ENCODE measurements at places on chromosomes 3 and 15.

GRCh38 chr3:59374818-59375211 is 325.0 kb upstream of the CFAP20DC start:
- DNase-seq = no peak

- no peak for DNase-seq
Observed at GRCh38 chr3:191216510-191216909, 17.5 kb downstream of the OSTN start.

DNA sequence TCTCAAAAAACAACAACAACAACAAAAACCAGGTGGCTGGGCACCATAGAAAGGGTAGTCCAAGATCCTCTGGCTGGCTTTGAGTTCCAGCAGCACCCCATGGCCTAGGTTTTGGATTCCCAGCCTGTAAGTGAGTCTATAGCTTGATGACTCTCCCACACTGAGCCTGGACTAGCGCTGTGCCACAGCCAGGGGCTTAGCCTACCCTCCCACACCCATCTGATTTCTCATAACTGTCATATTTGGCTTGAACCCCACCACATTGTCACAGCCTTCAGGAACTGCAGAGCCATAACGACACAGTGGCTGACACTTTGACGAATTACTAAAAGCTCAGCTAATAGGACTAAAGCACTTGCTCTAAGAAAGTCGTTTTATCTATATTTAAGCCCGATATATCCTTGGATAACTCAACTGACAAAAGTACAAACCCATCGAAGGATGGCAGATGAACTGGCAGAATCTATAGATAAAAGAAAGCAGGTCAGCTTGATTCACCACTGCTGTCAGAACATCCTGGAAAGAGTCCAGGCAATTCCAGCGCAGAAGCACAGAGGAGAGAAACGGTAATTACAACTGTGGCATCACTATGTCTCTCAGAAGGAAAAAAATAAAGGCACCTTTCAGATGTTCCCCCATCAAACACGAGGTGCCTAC is 62.1 kb downstream of the HOMER2 start:
- DNase-seq = no peak

DNA sequence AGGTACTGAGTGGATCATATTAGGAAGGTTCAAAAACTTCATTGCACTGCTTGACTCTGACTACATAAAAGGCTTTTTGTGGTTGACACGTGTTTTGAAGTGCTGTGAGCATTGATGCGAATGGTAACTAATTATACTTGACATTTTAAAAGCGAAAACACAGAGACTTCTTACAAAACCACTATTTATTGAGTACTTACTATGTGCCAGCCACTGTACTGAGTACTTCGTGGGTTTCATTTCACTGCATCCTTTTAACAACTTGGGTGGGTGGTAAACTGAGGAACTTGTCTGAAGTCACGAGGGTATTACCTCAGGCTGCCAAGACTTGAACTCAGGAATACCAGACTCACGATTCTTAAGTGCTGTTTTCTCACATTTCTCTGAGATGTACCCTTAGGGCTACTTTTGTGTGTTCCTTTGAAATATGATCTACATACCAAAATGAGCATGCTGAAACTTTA is 45.3 kb upstream of the PPP4R2 start:
- no peak for DNase-seq

DNA sequence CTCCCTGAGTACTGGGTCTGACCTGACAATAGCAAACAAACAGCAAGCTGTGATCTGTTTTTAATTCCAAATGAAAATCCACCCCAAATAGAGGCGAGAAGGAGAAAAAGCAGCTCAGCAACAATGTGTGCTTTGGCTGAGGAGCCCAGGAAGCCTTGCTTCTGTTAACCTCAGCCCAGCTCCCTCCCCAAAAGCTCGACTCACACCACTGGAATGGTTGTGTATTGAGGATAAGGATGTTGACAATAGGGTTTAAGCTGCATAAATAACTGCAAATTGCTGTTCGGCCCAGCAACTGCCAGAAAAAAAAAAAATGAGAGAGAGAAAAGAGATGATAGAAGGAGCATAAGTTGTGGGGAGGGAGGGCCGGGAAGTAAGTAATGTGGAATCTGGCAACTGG is 104.0 kb upstream of the TBC1D5 start:
- DNase-seq = no peak

DNA sequence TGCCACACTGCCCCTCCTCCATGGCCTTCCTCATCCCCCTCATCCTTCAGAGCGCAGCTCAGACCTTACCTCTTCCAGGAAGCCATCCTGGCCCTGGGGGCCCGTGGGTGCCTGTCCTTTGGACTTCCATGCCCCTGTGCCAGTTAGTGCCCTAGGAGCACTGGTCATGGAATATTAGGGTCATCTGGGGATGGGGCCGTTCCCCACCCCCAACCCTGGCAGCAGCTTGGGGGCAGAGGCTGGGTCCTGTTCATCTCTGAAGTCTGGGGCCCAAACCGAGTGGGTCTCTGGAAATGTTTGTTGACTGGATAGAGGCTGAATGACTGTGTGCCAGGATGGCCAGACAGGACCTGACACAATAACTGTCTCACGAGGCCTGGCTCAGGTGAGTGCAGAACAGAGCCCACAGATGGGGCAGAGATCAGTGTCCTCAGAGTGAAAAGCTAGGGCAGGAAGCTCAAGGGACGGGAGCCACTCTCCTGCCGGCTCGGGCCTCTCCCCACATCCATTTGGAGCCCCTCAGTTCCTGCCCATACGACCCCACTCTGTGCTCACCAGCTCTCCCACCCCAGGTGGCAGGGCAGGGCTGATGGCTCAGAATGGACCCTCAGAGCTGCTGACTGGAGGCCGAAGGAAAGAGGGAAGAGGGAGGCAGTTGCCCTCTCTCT is 62.5 kb downstream of the TLE3 start:
- no peak for DNase-seq

Measured in MV-4-11 (cell line).